ENCODE measurements at places on chromosomes 2 and 18. TPM values are rescaled to one million over a fixed set of nuclear protein-coding genes. Genes with fewer than 3 reads are reported as not detected.
A peak's percentile ranks its signal among the peaks of the same experiment; 100 is the strongest.

Gene UGT1A3
- total RNA-seq, result not detected

Gene AQP12A
- total RNA-seq, result not detected

Gene SCYGR4
- not detected for total RNA-seq

Gene EPB41L5
- total RNA-seq, result 14.7 TPM

DNA sequence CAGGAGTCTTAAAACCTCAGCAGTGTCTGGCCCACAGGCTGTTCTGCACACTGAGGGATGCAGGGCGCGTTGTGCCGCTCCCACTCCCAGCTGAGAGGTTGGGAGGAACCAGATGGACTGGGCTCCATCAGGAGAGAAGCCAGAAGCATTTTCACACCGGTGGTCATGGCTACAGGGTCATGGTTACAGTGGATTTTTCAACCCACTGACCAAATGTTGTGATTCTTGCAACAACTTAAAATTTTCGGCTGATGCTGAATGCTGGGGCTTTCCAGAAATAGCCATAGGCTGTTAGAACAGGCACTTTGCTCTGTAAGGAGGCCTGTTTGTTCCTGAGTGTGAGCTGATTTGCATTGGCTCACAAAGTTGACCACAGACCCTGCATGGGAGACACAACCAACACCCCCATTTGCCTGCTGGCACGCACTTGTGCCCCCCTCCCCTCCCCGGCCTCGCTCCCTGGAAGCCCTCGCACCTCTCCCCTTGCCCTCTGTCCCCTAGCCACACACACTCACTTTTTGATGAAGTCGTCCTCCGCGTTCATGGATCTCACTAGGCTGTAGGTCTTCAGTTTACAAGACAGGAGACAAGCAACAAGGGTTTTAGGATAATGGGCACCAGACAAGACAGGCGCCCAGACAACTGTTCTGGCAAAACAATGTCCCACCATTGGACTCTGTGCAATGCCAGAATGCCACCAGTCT is 3.4 kb downstream of the LPIN1 start:
- DNase-seq, result no peak

DNA sequence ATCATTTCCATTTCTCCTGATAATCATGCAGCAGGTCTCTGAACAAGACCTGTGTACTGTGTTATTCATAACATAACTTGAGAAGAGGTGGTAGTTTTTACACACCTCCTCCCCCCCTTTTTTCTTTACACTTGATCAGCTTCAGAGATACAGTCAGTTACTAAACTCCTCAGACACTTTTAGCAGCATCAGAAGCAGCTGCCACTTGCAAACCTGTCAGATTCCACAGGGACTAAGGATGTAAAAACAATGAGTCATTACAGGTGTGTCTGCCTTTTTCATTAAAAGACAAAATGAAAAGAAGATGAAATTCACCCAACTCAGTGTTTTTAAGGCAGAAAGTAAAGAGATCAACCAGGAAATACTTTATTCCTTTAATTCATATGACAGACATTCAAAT is 254.0 kb downstream of the NRXN1 start:
- DNase-seq, result no peak

GRCh38 chr2:46365913-46366667 is 68.9 kb downstream of the EPAS1 start:
- DNase-seq, result no peak

DNA sequence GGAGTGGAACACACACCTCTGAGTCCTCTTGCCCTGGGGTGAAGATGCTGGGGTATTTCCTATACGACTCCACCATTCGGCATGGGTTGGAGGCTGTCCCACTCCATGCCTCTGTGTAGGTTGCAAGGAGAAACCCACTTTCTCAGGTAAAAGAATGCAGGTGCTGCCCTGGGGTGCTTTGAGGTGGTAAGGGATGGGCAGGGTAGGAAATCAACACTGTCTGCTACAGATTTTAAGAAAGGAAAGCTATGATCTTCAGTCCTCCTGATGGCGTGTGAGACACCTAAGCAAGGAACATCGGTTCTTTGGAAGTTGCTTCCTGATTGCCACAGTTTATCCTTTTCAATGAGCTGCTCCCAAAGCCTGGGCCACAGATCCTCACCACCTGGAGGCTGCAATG is 209.2 kb downstream of the NCK2 start:
- no peak for DNase-seq

GRCh38 chr2:20612925-20613916 is 37.7 kb downstream of the HS1BP3 start:
- peak; percentile 55 for DNase-seq

Data from right cardiac atrium (tissue), 5 donors.